ENCODE measurements at places on chromosomes 12 and 14. TPM values are rescaled to one million over a fixed set of nuclear protein-coding genes. Genes with fewer than 3 reads are reported as not detected.

The CMA1 gene
- not detected for total RNA-seq

The FAM186B gene
- 1.9 TPM for total RNA-seq

GRCh38 chr12:27462851-27463250, 16.3 kb downstream of the SMCO2 start:
- peaks cover 27% of the 10 kb centered on the region for H3K4me1 ChIP-seq
- H3K4me3 ChIP-seq, result no peak overlapping the region
- peaks cover 3% of the 10 kb centered on the region for H3K27me3 ChIP-seq
- no peak for DNase-seq
- no peak overlapping the region for H3K27ac ChIP-seq
- H3K36me3 ChIP-seq, result no peaks in the 10 kb centered on the region

DNA sequence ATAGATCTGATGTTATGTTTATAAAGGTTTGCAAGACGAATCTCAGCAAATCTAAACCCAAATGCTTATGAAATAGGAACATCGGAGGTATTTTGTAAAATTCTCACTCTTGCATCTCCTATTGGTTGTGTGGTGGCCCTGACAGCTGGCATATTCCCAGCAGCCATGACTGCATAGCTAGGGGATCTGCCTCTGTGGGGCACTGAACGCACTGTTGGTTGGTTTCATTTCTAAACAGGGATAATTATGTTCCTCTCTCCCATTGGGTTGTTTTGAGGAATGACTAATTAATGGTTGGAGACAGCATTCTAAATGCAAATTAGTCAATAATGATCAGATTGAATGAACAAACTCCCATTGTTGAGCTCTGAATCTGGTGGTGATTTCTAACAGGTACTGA, 2.7 kb upstream of the BEST3 start:
- H3K4me3 ChIP-seq, result no peak overlapping the region
- no peaks in the 10 kb centered on the region for H3K36me3 ChIP-seq
- peaks cover 2% of the 10 kb centered on the region for H3K27me3 ChIP-seq
- no peak overlapping the region for H3K27ac ChIP-seq
- DNase-seq, result no peak
- H3K4me1 ChIP-seq, result peaks cover 7% of the 10 kb centered on the region

DNA sequence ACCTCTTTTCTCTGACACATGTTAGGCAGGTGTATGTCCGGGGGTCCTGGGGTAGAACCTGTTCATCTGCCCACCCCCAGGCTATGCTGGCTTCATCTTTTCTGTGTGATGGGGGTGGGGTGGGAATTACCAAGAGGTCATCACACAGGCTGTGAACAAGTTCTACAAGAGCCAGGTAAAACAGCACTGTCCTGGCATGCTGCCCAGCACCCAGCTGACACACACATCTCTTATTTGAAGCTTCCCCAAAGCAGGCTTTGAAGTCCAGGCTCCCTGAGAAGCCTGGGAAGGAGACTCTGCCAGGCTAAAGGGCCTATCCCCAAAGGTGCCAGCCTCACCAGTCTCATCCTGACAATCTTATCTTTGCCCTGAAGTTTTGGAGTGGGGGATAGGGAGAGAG, 141.1 kb downstream of the ALG10 start:
- no peaks in the 10 kb centered on the region for H3K4me1 ChIP-seq
- peaks cover 16% of the 10 kb centered on the region for H3K27me3 ChIP-seq
- no peak for DNase-seq
- no peak overlapping the region for H3K4me3 ChIP-seq
- no peak overlapping the region for H3K27ac ChIP-seq

DNA sequence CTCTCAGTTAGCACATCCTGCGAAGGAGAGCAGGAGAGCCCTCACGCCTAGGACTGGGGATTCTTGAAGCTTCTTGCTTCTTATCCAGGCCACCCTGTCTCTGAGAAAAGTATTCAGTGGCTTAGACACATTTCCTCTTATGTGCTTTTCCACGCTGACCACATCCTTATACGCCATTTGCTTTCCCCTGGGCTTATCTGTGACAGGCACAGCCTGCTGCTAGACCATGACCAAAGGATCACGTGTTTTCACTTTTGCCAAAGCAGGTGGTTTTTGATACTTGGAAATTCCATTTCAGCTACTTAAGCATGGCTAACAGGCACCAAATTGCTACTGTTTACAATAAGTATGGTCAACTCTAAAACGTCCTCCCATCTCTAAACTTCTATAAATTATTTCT, 587.4 kb downstream of the AACS start:
- H3K27me3 ChIP-seq, result peaks cover under 1% of the 10 kb centered on the region
- no peak for DNase-seq
- no peak overlapping the region for H3K4me3 ChIP-seq
- H3K27ac ChIP-seq, result no peak overlapping the region

GRCh38 chr14:91115986-91116770, 2.3 kb downstream of the DGLUCY start:
- H3K27me3 ChIP-seq, result peaks cover 9% of the 10 kb centered on the region
- peaks cover 33% of the 10 kb centered on the region for H3K36me3 ChIP-seq
- H3K4me1 ChIP-seq, result peaks cover 49% of the 10 kb centered on the region
- no peak overlapping the region for H3K4me3 ChIP-seq
- H3K27ac ChIP-seq, result peak overlapping the region; percentile 27

DNA sequence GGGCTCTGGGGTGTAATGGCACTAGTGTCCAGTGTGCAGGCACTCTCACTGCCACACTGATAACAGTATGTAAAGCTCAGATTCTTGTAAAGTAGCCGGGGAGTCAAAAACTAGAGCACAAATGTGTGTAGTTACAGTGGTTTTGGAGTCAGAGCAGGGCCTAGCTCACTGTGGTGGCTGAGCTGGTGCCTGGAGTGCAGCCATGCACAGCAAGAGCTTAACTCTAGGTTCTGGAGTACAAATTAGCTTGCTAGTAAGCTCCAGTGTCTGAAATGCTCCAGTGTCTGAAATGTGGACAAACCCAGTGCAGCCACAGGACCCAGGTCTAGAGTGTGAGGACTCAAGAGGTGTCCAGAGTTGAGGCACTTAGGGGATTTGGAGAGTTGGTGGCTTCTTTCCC, 149.2 kb downstream of the MSRB3 start:
- no peak for DNase-seq
- no peak overlapping the region for H3K4me3 ChIP-seq
- H3K4me1 ChIP-seq, result peaks cover 38% of the 10 kb centered on the region
- no peak overlapping the region for H3K27ac ChIP-seq
- H3K27me3 ChIP-seq, result no peaks in the 10 kb centered on the region

All from endothelial cell (in vitro differentiated cells).